ENCODE measurements at places on chromosomes 7 and 10.
A peak's percentile ranks its signal among the peaks of the same experiment; 100 is the strongest.

GRCh38 chr10:26326851-26327250 lies 110.3 kb downstream of the GAD2 start:
- DNase-seq, result no peak

GRCh38 chr10:127905001-127905847 lies 1.7 kb upstream of the PTPRE start:
- DNase-seq, result no peak

GRCh38 chr10:22427101-22427500 lies 81.8 kb downstream of the SPAG6 start:
- no peak for DNase-seq

DNA sequence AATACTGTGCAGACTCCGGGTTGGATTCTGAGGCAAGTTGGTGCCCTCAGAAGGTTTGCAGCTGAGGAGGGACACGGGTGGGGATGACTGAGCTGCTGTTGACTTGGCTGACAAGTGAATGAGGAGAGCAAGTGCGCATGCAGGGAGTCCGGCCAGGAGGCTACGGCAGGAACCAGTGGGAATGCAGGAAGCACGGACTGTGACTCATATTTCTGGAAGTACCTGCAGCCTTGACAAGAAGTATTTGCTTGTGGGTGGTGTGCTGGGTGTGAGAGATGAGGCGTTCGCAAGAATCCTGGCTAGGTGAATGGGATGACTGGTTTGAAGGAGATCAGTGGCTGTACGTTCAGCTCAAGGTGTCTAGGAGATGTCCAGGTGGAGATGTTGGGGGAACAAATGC lies 30.8 kb upstream of the FXYD4 start:
- no peak for DNase-seq

DNA sequence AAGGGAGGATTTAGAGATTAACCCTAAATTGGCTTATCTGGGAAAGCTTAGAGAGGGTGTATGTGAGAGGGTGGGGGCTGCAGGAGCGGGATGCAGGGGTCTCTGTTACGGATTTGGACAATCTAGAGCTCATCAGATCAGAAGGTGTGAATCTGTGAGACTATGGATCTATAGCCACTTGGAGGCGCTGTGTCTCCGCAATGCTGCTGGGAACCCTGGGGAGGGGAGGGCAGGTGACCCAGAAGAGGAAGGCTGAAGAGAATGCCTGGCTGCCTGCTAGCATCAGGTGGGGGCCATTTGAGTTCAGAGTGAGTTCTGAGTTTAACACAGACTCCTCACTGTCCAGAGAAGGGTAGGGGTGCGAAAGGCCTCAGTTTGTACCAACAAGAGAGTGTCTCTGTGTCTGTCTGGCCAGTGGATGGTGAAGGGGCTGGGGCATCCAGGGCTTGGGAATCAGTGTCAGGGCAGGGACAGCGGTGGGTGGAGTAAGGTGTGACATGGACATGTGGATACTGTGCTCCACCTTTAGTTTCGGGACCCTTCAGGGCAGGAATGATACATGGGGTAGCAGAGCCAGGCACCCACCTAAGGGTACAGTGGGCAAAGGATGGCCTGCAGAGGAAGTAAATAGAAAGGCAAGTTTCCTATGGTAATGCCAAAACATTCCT lies 187.3 kb upstream of the PRSS58 start:
- DNase-seq, result peak; percentile 18

DNA sequence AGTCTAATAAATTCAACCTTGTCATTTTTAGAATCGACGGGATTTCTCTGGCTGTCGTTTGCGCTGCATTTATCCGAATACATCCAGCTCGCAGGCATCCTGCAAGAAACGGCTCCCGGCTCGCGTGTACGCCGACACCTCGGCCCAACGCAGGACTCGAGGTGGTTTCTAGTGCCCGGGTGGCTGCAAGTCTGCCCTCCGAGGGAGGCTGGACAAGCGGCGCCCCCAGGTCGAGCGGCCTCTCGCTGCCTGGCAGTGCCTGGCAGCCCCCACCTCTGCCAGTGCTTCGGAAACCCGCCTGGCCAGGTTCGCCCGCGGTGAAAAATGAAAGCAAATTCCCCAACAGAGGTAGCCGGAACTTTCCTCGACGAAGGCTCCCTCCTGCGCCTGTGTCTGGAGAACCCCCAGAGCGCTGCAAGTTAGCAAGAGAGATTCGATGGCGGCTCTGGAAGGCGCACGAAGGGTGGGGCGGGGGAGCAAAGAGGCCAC lies 5.7 kb upstream of the ZNF503 start:
- no peak for DNase-seq

DNA sequence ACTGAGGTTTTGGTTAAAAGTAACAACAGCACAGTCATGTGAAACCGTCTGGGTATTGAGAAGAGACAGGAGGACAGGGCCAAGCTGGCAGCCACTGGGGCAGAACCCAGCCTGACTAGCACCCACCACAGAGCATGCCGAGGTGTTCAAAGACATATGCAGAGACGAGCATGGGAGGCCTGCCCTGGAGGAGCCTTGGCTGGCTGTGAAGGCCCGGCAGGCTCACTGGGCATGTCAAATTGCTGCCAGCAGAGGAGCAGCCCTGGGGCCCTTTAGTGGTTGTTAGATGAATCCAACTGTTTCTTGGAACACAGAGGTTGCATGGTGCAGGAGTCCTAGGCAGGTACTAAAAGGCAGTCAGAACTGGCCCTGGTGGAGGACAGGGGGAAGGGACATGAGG lies 5.0 kb upstream of the GDF2 start:
- DNase-seq, result no peak

GRCh38 chr7:36736899-36737211 lies 12.6 kb upstream of the AOAH start:
- no peak for DNase-seq

Data from activated T-cell treated with anti-CD3 and anti-CD28 coated beads, Interleukin-2, amount 50 U/mL, for 4 hours (primary cell).